ENCODE measurements at places on chromosomes 5 and 9.

- DNase-seq: no peak
Measured at GRCh38 chr9:74847478-74848152, 40.1 kb downstream of the TRPM6 start.

GRCh38 chr5:109656829-109657228, 32.9 kb upstream of the MAN2A1 start:
- DNase-seq: no peak

- DNase-seq: no peak
Measured at GRCh38 chr9:134942788-134943184, 25.1 kb upstream of the FCN1 start.

DNA sequence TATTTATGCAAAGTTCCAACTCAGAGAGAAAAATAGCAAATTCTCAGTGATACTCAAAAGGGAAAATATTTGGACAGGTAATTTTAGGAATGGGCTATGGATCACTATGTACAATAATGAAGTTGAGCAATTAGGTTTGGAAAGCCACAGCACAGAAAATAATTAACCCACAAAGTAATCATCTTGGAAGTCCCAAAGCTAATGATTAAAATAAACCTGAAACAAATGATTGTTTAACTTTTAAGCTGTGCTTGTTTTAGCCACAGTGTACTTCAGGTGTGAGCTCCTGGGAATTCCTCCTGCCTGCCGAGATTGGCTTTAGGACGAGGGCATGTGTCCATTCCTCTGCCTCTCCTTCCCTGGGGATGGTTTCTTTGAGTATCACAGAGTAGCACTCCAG, 403.9 kb downstream of the ZSWIM6 start:
- no peak for DNase-seq

- no peak for DNase-seq
Measured at GRCh38 chr5:132429463-132430440, 60.2 kb downstream of the SLC22A5 start.

DNA sequence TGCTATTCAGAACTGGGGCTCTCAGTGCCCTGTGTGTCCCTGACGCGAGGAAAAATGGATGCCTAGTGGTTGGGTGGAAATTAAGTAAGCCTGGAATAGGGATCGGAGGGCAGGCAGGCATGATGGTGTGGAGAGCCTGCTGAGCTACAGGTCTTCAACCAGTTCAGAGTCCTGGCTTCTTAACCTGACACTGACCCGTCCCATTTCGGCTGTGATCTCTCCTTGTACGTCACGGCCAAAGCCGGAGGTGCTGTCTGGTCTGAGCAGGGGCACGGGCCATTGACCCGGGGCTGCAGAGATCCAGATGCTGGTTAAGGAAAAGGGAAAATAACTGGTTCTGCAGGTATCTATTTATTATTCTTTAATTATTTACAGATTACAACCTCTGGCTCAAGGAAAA, 27.9 kb downstream of the RHOBTB3 start:
- DNase-seq: no peak

DNA sequence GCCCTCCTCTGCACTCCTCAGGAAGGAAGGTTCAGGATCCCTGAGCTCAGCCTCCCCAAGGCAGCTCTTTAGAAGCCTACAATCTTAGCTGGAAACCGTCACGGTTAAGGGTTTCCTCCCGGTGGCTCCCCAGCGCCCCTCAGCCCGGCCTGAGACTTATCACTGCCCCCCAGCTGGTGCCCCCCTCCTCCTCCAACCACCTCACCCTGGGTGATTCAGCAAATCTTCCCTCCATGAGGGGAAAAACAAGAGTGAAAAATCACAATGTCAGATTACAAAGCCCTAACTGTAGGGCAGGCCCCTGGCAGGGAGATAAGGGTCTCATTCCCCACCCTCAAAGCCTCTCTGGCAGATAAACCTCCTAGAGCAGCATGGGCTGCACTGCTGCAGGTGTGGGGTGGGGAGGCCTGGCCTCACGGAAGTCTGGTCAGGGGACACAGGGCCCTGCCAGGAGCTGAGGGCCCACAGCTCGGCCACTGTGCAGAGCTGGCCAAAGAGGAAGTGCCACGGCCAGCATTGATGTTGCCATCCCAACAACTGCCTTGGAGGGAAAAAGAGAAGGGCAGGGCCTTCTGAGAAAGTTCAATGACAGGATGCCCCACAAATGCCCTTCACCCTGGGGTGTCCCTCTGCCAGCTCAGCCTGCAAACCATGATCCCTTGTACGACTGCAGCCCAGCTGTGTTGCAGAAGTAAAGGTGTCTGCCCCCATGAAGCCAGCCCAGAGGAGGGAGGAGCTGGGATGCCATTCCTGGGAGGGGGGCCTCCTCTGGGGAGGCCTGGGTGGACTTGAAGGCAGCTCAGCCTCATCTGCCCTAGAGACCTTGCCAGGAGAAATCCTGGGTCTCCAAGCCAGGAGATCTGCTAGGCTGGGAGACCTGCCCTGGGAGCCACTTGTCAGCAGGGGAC, 25.9 kb downstream of the GFI1B start:
- DNase-seq: no peak

GRCh38 chr5:16378762-16379161, 86.8 kb downstream of the ZNF622 start:
- DNase-seq: no peak

GRCh38 chr9:70229579-70229978, 29.2 kb upstream of the SMC5 start:
- no peak for DNase-seq

DNA sequence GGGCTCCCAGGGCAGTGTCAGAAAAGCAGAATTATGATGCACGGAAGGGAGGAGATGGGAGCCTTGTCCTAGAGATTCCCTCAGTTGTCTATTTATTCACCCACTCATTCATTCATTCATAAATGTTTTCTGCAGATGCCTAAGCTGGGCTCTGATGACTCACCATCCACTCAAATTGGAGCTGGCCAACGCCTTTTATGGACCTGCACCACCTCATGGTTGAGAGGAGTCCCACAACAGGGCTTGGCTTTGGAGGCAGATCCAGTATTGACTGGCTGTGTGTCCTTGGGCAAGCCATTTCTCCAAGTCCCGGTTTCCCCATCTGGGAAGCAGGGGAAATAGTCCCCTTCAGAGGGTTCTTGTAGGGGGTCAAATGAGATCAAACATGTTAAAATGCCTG, 227.8 kb downstream of the MELK start:
- DNase-seq: no peak

- DNase-seq: no peak
Measured at GRCh38 chr5:178241231-178241663, 8.6 kb upstream of the PHYKPL start.

DNA sequence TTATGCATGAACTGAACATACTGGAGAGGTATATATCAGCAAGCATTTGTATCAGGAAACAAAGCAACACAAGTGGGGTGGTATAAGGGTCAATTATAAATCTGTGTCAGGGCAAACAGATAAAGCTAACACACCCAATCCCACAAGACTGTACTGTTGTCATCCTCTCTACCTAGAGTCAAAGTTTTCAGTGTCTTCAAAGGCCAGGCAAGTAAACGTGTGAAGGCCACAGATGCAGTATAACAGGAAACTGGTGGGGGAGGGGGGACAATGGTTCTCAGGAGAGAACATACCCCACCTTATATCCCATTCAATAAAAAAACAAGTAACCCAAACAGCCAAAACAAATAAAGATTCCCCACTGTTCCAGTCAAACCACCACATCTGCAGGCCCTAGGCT, 22.1 kb downstream of the ELP1 start:
- no peak for DNase-seq

- DNase-seq: no peak
Measured at GRCh38 chr5:107331312-107331711, 339.4 kb downstream of the EFNA5 start.

DNA sequence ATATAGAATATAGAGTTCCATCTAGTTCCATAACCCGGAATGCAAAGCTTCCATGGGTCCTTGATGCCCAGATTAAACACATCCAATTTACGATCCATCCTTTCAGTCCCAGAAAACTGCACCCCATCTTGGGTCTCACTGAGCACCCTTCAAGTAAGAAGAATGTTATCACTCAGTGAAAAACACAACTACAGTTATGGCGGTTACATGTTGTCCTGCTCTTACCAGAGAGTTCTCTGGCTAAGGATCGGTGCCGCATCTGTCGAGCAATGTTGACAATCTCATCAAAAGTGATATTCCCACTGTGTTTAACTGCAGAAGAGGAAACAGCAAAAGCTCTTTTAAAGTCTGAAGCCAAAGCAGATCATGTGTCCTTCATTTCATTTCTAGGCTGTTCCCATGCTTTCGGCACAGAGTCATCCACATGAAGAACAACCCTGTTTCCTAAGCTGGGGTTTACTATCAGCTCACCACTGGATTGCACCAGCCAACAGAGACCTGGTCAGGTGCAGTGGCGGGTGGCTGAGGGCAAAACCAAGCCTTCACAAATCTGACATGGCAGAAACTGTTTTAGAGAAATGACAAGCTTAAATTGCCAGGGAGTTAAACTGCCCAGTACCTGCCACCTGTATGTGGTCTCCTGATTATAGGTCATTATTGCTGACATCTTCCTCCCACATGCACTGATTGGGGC, 2.9 kb downstream of the RPL12 start:
- DNase-seq: no peak

- DNase-seq: no peak
Measured at GRCh38 chr9:130088051-130088450, 34.3 kb downstream of the GPR107 start.

DNA sequence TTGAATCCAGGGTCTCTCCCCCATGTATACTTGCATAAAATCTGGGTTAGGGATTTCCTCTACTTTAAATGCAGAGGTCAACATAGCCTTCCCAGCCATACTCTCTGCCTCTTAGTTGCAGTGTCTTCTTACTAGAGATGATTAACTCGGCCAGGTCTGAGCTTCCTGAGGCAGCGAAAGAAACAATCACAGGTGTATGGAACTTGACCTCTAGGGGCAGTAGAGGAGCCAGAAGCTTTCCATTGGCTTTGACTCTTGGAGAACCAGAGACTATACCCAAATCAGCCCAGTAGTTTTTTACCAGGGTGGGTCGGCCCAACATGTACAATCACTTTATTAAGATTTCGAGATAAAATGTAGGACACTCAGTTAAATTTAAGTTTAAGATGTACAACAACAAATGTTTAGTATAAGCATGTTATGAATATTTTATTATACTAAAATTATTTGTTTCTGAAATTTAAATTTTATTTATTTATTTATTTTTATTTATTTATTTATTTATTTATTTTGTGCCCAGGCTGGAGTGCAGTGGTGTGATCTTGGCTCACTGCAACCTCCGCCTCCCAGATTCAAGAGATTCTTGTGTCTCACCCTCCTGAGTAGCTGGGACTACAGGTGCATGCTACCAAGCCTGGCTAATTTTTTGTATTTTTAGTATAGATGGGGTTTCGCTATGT, 48.0 kb upstream of the DMRT3 start:
- DNase-seq: no peak

DNA sequence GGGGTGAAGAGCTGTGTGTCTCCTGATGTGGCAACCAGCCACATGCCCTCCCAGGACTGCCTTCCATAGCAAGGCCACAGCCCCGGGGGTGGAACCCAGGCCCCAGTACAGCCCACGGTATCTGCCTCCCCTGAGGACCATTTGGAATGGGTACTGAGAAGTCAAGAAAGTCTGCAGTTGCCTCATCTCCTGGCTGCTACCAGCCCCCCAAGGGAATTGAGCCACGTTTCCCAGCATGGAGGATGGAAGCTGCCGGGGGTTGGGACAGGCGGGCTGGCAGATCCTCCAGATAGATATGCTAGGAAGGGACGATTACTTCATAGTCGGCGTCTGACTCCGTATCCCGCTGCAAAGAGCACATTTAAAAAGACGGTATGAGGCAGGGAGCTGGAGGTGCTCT, 5.5 kb upstream of the DMRT2 start:
- no peak for DNase-seq

DNA sequence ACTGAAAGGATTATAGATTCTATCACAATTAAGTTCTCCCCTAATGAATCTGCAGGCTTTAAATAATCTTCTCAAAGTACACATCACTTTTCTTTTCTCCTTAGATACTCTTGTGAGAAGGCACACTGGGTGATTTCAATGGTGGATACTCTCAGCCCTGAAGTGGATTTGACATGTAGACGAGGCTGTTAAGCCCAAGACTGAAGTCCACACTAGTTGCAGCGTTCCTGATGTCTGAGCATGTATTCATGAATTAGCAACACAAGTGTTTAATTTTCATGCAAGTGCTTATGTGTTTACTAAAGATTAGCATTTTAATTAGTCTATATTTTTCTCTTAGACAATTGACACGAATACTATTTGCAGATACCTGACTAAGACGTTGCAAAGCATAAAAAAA, 218.9 kb downstream of the TMEM161B start:
- no peak for DNase-seq

DNA sequence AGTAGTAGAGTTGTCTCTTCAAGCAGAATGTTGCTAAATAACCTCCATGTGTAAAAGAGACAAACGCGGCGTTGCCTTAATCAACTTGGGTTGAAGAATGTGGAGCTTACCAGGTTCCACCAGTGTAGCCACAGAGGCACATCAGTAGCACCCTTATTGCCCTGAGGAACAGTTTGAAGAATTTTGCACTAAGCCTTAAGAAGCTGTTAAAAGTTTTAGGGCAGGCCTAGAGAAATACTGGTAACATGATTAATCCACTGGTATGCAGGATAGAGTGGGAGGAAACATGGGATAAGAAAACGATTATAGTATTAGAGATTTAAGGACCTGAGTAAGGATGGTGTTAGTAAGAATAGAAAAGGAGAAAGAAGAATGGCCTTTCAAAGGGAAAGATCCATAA, 100.6 kb downstream of the ZCCHC7 start:
- no peak for DNase-seq

GRCh38 chr9:114459464-114459863, 45.8 kb downstream of the WHRN start:
- no peak for DNase-seq

DNA sequence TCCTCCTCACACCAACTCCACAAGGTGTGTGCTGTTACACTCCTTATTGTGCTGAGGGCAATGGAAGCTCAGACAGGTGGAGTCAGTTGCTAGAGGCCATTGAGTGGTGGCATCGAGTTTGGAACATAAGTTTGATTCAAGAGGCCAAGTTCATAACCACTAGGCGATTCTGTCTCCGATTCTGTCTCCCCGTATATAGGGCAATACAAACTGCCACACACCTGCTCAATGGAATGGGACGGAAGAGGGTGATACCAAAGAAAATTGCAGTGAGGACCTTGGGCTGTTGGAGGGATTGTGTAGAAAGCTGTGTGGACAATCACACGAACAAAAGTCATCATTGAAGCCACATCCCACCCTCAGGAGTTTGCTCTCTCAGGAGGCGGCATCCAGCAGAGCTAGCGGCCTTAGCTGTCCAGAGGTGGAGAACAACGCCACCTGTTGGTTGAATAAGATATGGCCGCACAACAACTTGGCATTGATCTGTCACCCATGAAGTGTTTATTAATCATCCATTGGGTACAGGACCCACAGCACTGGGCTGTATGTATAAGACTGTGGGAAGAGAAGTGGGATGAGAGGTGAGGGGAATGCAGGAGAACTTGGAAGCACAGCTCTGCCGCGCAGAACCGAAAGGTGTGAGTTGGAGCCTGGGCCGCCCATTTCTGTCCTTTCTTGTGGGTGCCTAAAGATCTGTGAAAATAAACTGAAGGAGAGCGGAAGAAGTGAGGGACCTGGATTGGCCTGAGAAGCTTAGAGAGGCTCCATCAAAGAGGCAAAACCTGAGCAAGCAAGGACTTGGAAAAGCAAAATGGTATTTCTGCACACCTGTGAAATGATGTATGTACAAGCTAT, 16.1 kb upstream of the NEUROG1 start:
- no peak for DNase-seq

- DNase-seq: no peak
Measured at GRCh38 chr5:40499518-40500273, 180.0 kb upstream of the PTGER4 start.
